ENCODE measurements at places on chromosomes 5 and 9.

- no peak for DNase-seq
Measured at GRCh38 chr9:134671341-134672113, 29.9 kb downstream of the COL5A1 start.

DNA sequence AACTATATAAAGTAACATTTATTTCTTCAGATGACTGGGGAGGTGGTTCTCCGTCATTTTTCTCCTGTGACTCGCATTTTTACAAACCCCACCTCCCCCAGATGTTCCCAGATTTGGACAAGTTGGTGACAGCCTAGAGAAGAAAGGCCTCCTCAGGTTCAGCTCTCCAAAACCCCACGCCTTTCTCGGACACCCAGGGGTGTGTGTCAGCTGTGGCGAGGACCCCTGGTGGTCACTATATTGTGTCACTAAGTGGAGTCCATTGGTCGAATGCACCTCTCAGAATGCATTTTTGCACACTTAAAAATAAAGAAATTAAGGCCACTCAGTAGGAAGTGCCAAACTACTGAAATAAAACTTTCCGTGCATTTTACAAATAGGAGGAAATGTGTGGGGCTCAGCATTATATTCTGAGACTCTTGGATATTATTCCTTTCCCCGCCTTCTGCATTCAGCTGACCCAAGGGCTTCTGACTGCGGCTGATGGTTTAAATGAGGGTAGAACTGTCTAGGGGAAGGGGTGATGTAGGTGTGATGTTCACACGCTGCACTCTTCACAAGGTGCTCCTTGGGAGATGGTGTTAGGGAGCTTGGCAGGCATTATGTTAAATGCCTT lies 47.6 kb downstream of the ACO1 start:
- DNase-seq: no peak

DNA sequence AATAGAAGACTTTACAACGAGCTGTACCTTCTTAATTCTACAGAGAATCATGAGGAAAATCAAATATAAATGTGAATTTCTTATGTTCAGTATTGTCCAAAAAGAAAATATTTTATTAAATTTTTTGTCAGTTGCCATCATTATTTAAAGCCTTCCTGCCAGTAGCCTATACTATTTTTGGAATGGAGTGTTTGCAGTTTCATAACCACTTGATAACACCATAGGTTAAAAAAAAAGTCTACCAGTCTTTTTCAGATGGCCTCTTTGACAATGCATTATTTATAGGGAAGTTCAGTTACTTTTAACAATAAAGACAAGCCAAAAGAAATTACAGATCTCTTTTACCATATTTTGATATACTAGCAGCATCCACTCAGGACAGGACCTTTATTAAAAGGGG lies 80.3 kb upstream of the CCDC152 start:
- no peak for DNase-seq

DNA sequence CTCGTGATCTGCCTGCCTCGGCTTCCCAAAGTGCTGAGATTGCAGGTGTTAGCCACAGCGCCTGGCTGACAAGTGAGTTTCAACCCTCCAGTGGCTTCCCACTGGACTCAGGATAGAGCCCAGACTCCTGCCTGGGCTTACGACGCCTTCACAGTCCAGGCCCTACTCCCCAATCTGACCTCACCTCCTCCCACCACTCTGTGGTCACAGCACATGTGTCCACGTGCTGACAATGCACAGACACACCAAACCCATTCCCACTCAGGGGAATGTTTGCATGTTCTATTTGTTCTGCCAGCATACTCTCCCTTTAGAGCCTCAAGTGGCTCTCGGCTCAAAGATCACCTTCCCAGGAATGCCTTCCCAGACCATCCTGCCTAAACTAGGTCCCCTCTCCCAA lies 31.1 kb upstream of the TRIM14 start:
- DNase-seq: no peak

DNA sequence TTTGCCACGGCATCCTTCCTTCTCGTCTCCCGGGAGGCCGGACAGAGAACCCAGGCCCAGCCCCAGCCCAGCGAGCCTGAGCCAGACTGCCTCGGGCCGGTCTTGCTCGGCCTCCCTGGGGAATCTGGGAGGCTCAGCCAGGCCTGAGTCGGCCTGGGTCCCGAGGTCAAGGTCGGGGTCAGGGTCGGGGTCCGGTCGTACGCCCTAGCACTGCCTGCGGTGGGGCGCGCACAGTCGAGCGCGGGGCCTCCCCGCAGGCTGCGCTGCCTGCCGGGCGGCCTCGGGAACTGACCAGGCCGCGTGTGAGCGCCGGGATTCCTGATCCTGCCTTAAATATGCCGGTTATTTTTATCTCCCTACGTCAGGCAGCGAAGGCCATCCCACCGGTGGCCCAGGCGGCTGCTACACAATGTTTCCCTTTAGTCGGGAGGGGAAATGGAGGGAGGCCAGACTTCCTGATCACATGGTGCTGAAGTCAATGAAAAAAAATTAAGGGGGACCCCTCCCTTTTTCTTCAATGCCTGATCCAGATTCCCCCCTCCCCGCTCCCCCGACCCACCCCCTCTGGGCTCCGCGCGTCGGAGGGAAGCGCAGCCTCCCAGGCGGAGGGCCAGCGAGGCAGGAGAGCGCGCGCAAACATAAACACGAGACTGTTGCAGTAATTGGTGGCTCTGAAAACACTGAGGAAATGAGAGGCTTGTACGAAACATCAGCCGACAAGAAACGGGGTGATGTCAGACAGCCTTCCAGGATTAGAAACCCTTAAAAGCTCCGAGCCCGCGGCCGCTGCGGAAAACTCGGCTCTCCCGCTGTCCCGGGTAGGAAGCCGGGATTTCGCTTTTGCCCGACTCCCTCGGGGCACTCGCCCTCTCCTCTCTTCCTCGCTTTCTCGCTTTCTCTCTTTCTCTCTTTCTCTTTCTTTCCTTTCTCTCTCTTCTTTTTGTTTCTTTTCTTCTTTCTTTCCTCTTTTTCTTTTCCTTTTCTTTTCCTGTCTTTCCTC lies 148.2 kb upstream of the KLF4 start:
- DNase-seq: peak; percentile 86

All from GM04503 (cell line).